ENCODE measurements at places on chromosomes 3 and 15.

GRCh38 chr15:30896211-30896606, 7.5 kb upstream of the FAN1 start:
- DNase-seq, result no peak

DNA sequence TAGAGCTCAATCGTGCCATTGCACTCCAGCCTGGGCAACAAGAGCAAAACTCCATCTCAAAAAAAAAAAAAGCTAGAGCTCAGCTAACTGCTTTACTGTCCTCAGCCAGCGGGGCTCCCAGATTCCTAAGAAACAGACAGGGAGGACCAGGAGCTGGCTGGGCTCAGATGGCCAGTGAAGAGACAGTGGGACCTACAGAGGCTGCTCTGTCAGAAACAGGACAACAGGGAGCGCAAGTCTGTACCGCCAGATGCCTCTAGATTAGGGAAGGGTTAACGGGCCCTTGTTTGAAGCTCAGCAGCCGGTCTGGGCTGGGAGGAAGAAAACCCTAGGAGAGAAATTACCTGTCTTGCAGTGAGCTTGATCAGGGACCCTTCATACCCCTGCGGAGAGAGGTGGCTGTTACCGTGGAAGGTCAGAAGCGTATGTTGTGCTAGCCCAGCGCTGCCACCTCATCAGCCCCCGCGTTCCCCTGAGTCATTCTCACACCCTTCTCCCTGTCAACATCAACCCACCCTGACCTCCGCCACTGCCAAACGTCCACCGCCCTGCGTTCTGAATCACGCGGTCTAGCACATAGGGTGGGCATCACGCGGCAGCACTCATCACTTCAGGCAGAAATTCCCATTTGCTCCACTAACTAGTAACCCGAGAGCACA, 25.3 kb downstream of the RBPMS2 start:
- DNase-seq, result no peak

DNA sequence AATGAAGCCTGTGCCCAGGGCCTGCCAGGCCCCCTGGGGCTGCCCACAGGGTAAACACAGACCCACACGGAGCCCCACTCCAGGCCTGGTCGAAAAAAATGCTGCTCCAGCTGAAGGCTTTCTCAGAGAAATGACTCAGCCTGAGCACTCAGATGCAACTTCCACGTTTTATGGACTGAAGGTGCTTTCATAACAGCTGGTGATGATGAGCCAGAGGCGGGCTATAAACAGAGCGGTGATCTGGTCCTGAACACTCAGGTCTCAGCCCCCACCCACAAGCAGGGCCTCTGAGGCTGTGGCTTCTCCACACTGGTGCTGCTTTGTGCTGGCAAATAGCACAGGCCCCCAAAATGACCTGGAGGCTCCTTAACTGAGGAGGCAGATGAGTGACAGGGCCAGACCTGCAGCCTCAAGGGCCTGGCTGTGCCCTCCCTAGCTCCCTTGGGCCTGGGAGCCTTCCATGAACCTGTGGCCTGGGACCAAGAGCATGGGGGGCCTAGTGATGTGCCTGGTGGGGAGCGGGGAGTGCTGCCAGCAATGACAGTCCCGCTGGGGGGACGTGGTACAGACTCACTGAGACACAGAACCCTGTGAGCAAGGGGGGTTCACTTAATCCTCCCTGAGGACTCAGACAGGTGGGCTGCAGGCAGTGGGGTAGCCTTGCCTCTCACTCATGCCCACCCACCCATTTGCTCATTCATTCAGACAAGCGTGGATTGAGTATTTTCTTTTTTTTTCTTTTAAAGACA, 23.0 kb upstream of the FURIN start:
- DNase-seq, result peak; percentile 80

DNA sequence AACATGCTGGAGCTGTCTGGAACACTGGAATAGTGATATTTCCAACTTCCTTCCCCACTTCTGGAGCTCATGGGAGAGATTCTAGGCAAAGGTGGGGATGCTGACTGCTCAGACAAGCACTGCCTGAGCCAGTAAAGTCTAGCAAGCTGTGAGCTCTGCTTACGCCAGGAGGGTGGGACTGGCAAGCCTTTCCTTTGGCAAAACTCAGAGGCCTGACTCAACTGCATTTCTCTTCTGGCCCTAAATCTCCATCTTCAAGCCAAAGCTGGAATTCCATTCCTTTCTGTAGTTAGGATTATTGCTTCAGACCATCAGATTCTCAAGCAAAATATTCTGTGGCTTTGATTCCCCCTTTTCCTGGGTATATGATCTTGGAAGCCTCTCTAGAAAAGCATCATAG, 20.3 kb upstream of the EPB42 start:
- peak; percentile 79 for DNase-seq

GRCh38 chr3:128497305-128498126, 4.5 kb upstream of the GATA2 start:
- peak; percentile 67 for DNase-seq

GRCh38 chr15:98717942-98718341, 69.6 kb downstream of the IGF1R start:
- no peak for DNase-seq

- no peak for DNase-seq
Observed at GRCh38 chr15:68584756-68585573, 6.2 kb downstream of the CORO2B start.

DNA sequence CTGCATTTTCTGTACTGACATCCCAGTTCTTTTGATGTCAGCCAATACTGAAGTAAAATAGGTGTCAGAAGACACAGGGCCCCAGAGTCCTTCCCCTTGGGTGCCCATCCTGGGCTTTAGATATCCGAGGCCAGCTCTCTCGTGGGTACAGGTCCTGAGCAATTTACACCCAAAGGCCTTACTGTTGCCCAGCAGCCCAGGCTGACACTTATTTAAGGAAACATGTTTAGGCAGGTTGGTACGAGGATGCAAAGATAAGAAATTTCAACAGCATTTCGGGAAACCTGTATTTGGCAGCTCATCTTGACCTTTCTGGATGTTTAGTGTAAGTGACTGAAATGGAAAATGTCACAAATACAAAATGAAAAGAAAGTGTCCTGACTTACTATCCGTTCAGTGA, 130.0 kb upstream of the IL12A start:
- no peak for DNase-seq

DNA sequence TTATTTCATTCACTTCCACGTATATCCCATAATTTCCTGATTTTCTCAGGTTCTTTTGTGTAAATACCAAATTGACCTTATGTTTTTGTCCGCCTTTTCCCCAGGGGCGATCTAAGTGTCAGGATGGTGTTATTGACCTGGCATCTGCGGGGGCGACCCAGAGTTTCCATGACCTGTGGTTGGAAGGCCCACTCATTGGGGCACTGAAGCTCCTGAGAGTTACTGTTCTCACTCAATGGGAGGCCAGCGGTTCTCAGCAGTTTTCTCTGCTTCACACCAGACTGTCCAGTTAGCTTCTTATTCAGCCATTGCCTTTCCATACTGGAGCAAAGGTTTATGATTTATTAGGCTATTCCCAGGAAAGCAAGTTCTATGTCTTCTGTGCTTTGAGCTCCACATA, 53.3 kb downstream of the B3GALNT1 start:
- no peak for DNase-seq

- DNase-seq, result no peak
Observed at GRCh38 chr3:48679411-48680391, 6.0 kb downstream of the NCKIPSD start.

GRCh38 chr3:16820485-16820884, 64.3 kb upstream of the PLCL2 start:
- DNase-seq, result no peak

DNA sequence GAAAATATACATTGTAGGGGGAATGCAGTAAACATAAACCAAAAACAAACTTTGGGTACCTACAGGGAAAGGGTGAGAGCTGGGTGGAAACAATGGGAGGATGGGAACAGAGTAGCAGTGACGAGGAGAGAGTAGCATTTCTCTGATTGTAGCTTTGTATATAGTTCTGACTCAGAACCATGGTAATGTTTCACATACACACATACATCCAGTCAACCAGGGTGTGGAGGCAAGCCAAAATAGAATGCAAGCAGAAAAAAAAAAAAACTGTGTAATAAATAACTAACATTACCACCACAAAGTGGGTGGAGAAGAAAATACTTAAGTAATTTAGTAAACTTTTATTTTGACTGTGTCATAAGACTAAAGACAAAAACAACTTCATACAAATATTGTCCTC, 27.2 kb downstream of the BCL2A1 start:
- DNase-seq, result no peak

DNA sequence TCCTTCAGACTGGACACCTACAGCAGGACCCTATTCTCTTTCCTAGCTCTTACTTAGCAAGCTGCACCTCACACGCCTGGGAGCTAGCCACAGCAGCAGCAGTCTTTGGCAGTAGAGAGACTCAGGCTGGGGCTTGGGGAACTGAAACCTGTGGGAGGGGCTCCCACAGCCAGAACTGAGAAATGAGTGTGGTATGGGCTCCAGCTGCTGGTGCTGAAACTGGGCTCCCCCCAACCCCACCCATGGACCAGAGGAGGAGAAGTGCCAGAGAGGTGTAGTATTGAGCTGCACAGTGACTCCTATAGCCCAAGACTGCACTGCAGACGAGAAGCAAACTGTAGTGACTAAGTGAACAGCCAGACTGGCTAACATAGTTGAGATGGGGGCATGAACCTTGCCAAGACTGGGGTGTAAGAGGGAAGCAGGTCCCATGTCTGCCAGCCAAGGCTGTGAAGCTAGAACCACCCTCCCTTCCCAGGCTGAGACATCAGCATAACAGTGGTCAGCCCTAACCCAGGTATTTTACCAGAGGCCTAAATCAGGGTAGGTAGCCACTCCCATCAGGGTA, 62.5 kb downstream of the MYO5A start:
- DNase-seq, result no peak

- DNase-seq, result peak; percentile 53
Observed at GRCh38 chr15:81155375-81156218, 21.5 kb downstream of the CFAP161 start.

DNA sequence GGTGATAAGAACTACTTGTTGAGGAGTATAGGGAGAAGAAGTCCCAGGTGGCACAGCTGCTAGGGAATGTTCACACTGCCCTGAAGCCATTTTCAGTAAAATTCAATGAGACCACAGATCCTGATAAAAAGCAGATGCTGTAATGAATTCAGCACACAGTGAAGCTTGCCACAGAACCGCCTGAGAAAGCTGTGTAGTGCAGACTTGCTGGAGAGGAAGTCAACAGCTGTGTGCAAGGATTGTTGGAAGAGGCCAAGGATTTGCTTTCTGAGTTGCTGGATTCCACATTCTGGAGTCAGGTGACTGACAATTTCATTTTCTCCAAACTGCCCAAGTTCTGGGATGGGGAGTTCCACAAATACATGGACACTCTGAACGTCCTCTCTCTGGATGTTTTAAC, 70.9 kb downstream of the ANP32A start:
- DNase-seq, result no peak

- DNase-seq, result no peak
Observed at GRCh38 chr15:101535170-101535902, 45.8 kb upstream of the PCSK6 start.

DNA sequence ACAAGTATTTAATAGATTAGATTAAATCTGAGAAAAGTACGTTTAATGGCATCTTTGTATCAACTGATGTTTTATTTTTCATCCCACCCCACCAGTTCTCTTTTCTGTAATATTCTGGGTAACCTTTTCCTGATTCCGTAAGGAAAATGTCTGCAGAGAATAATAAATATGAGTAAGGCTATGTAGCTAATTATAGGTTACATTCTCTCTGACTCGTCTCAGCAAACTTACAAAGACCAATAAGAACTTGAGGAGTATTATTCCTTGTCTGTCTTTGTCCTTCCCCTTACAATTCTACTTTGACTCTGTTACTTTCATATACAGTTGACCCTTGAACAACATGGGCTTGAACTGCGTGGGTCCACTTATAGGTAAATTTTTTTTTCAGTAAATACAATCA, 12.1 kb downstream of the SNAP23 start:
- DNase-seq, result no peak

DNA sequence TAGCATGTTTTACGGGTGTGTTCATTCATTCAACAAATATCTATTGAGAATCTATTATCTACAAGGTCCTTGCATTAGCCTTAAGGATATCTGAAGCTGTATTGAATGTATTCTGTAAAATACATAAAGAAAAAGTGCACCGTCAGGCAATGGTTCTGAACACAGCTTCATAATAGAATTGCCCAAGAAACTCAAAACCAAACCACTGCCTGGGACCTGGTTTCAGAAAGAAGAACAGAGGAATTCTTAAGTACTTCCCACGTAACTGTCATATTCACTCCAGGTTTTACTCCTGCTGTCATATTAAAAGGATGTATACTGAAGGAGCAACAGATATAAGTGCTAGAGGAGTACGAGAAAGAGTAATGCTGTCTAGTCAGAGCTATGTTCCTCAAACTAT, 115.9 kb downstream of the FGF12 start:
- no peak for DNase-seq

DNA sequence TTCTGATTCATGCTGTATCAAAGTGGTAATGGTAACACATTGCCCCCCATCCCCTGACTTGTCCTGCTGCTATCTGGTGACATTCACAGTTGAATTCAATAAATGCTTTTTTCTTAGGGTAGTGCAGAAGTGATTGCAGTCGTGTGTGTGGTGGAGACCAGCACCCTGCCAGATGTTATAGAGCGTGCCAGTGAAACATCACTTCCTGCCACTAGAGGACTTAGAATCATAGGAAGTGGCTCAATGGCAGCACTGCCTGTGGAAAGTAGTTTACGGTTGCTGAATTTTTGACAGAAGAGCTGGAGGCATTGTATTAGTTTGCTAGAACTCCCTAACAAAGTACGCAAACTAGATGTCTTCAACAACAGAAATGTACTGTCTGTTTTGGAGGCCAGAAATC, 37.4 kb upstream of the P2RY12 start:
- DNase-seq, result no peak
